Thoracic aorta (tissue), 2 donors: ENCODE measurements at places on chromosomes 5 and 9.

GRCh38 chr9:123724211-123724796 is 205.6 kb downstream of the DENND1A start:
- no peak for DNase-seq

DNA sequence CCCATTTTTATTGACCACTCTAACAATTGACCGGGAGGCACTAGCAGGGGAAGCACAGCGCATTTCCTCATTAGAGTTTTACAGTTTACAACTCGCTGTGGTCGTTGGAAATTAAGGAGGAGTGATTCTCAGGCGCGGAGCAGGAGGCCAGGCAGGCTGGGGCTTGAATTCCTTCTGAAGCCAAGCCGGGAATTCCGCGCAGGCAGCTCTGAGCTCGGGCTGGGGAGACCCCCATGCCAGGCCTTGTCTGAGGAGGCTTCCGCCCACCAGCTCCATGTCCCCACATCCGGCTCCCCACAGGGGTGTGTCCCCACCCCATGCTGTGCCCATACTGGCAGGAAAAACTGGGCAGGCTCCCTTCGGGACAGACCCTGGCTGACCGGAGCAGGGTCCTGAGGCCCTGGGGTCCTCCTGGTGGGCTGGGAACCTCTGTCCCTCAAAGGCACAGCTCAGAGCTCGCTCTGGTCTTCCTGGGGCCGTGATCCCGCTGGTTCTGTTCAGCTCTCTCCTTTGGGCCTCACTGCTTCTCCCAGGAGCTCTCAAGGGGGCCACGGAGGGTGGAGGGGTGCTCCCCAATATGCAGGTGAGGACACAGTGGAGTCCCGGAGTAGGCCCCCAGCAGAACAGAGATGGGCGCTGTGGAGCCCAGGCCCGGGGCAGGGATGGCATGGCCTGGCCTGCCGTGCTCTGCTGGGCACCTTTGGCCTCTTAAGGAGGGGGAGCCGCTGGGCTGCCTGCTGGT is 1.3 kb upstream of the NRARP start:
- DNase-seq = no peak

GRCh38 chr9:115401756-115402327 is 283.9 kb upstream of the TNC start:
- DNase-seq = no peak

GRCh38 chr5:78109891-78110324 is 184.6 kb downstream of the AP3B1 start:
- DNase-seq = no peak

DNA sequence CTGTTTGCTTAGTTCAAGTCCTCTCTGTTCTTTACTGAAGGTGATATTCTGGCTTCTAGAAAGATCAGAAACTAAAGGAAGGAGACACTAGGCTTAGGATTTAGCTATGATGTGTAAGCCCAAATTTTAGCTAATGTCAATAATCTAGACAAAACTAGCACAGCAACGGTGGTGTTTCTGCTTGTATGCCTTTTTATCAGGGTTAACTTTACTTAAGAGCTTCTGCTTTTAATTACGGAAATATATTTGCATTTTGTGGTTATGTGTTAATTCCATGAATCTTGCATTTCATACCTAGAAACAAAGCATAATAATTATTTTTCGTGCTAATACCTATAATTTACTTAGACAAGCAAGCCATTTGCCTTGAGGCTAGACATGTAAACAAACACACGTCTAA is 96.1 kb downstream of the PAX5 start:
- no peak for DNase-seq

DNA sequence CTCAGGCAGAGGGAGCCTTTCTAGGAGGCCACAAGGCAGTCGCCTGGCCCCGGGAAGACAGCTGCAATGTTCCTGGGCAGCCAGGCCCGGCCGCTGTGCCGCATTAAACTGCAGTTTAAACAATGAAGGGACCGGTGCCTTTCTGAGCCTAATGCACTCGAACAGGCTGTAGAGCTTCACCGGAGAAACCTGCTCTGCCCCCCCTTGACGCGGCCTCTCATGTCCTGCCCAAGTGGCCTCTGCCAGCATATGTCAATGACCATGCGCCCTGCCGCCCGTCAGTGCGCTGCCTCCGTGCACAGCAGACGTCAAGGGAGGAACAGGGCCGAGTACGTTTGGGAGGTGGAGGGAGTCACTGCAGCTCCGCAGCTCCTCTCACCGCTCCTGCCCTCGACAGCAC is 38.4 kb upstream of the BARHL1 start:
- no peak for DNase-seq

DNA sequence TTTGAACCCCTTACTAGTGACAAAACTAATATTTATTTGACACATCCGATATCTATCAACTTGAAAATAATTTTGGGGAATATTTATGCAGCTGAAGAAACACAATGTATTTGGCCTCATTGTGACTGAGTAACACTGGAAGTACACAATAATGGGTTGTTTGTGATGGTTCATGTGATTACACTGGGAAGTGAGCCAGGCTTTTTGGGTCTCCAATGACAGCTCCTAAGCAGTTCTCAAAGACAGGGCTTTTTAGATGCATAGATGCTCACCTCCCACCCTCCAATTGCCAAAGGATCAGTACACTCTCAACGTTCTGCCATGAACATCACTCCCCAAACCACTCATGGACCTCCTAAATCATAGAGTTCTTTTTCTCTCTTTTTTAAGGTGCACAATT is 170.0 kb downstream of the SLC24A2 start:
- no peak for DNase-seq

GRCh38 chr9:396396-396795 is 181.7 kb downstream of the DOCK8 start:
- no peak for DNase-seq

DNA sequence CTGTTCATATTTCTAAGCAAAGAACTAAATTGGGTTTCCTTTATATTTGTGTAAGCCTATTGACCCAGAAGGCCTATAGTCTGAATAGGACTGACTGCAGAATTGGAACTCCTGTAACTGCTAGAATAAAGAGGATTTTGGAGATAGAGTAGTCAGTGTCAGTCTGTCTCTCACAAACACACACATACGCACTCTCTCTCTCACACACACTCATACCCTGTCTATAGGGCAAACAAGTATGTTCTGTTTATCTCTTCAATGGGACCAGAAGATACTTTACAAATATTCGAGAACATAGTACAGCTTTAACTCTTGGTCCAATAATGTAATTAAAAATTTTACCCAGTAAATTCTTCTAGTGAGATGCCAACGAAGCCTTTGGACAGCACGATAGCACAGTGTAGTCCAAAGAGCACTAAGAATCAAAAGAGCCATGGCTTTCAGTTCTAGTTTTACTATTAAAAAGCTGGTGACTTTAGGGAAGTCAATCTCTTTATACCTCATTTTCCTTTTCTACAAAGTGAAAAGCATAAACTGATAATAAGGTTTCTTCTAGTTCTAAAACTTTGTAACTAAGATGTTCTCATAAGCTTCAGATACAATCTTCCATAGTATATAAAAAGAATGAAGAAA is 19.3 kb downstream of the ABHD17B start:
- no peak for DNase-seq

GRCh38 chr5:66198837-66199236 is 54.7 kb downstream of the SREK1 start:
- DNase-seq = no peak

- DNase-seq = no peak
Measured at GRCh38 chr5:156378159-156378558, 51.2 kb downstream of the SGCD start.

- no peak for DNase-seq
Measured at GRCh38 chr9:108083796-108084352, 594.3 kb upstream of the KLF4 start.

- no peak for DNase-seq
Measured at GRCh38 chr5:1510631-1511030, 13.1 kb downstream of the LPCAT1 start.

DNA sequence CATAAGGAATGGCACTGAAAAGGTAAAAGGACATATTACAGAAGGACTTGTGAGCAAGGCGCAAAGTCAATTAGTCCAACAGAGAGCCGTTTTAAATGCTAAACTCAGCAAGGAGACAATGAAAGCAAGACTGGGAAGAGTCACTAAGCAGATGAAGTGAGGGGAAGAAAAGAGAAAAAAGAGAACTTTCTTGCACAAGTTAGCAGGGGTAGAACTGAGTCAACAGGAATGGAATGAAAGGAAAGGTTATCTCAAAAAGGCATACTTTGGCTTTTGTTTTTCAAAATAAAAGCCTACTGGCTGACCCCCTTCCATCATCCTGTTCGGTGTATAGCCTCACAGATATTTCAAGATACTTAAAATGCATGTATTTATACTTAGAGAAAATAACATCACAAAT is 75.0 kb downstream of the NR6A1 start:
- DNase-seq = no peak

DNA sequence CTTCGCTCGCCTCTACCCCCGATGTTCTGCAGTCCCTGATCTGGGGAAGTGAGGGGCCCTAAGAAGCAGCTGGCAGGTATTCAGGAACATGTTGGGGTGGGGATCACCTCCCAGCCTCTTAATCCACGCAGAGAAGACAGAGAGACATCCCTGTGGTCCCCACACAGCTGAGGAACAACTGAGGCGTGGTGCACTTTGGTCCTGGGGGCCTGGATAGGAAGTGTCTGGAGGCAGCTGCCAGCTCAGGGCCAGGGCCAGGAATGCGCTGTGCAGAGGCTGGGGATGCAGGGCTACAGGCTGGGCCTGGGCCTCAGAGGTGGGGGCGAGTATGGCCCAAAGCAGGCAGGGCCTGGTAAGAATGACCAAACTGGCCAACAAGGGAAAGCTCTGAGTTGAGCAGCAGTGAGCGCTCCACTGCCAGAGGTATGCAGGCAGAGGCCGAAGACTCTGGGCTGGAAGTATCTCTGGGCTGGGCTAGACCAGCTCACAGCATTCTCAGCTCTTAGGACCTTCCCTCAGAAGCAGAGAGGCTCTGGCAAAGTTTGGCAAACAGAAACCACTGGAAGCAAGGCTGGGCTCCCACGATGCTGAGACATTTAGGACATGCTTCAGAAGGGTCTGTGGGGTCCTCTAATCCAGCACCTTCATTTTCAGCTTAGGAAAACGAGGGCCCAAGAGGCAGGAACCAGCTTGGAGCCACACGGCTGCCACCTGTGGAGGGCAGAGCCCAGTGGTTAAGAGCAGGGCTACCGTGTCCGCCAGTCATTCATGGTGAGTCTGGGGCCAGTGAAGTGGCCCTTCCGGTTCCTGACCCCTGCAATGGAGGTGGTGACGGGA is 174.4 kb downstream of the GAPVD1 start:
- no peak for DNase-seq
